ENCODE measurements at places on chromosomes 2 and 18.

GRCh38 chr2:170227507-170227947 lies 49.6 kb downstream of the MYO3B start:
- no peak for DNase-seq

DNA sequence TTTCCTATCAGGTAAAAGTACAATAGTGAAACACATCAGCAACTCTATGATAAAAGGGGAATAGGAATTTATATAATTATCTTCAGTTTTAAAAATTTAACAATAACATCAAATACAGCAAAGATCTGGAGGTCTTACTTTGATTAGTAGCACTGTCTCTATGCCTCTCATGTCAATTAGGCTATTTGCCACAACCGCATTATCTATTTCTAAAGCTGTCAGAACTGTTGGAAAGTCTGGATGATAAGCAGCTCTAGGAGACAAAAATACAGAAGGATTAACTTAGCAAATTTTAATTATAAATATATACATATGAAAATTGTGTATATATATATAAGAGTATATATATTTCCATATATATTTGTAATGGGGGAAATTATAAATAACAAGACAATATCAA lies 45.1 kb downstream of the SMC6 start:
- DNase-seq, result no peak

- DNase-seq, result no peak
These were observed 66.9 kb downstream of the LTBP1 start for GRCh38 chr2:33013684-33014110.

GRCh38 chr2:66428986-66429612 lies 5.8 kb upstream of the MEIS1 start:
- no peak for DNase-seq

DNA sequence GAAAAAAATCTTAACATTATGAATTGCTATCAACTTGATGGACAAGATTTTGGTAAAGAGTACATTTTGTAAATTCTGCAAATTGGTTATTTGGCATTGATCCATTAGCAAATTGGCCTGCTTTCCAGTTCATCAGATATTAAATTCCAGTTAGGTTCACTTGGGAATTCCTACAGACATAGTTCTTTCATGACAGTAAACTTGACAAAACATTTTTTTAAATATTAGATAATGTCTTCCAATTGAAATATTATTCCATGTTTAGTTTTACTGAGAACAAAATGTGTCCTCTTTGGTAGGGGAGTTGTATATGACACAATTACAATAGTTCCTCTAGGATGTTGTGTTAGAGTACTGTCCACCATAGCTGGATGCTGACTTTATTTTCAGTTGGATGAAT lies 141.9 kb downstream of the LCLAT1 start:
- no peak for DNase-seq

- no peak for DNase-seq
These were observed 5.9 kb downstream of the PPP3R1 start for GRCh38 chr2:68246396-68246795.

- DNase-seq, result no peak
These were observed 108.3 kb upstream of the NRP2 start for GRCh38 chr2:205574001-205574400.

DNA sequence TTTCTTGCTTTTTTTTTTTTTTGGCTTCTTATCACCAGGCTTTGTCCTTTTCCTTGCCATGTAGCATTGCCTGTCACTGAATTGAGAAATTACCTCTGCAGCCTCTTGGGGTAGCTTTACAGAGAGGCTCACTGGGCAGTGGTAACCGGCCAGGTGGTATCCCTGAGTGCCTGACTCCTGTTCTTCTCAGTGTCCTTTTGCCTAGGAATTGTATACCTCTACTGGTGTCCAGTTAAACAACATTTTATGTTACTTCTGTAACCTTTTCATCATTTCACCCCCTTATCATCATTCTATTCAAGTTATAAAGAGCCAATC lies 523.9 kb downstream of the BCL11A start:
- DNase-seq, result no peak

DNA sequence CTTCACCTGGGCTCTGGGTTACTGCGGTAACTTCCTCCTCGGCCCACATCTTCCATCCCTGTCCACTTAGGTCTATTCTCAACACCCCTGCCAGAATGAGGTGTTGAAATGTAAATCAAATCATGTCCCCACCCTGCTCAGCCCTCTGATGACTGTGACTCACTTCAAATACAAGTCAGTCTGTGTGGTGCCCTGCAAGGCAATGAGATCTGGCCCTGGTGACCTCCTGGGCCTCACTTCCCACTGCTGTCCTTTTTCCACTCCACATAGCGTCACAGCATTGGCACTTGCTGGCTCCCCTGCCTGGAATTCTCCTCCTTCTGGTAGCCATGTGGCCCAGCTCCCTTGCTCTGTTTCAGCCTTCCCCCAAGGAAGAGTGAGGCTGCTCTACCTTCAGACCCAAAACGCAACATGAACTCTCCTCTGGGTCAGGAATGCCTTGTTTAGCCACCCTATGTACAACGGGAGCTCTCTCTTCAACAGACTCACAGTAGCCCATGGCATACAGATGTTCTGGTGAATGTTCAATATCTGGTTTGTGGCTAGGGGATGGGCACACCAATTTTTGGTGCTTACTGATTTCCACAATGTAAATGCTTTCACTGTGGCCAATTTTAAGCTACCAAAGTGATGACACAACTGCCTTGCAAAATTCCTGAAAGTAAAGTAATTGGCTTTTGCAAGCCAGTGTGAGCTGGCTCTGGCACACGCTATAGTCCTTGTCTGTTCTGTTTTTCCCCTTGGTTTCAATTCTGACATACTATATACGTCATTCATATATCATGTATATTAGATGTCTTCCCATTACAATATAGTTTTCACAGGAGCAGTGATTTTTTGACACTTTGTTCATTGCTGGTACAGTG lies 550.3 kb upstream of the HS6ST1 start:
- DNase-seq, result no peak

DNA sequence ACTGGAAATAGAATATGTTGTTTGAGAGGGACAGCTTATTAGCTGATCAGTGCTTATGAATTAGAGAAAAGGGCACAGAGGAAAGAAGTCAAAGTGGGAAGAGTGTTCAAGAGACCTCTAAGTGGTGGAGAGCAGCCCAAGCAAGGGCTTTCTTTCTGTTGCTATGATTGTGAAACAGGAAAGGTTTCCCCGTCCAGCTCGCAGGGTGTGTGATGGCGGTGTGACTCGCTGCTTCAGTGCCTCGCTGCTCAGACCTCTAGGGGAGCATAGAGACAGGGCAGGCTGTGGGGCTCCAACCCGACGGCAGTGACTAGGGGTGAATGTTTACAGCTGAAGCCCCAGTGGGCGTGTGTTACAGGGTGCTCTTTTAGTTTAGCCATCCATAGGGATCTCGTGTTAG lies 166.5 kb upstream of the COPS8 start:
- no peak for DNase-seq

GRCh38 chr2:53770264-53770663 lies 2.7 kb downstream of the CHAC2 start:
- no peak for DNase-seq

DNA sequence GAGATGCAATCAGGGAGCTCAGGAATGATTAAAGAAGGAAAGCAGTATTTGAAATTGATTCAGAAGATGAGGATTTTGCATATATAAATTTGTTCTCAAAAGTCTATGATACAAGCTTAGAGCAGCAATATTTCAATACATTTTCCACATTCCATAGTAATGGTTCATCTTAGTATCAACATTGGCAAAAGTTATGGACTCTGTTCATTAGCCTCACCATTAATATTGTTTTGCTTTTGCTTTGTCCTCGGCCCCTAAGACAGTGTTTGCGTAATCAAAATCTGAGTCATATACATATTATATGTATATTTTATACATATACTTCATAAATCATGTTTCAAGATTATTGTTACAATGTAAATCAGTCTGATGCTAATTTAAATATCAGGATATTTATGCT lies 176.6 kb downstream of the CNTNAP5 start:
- DNase-seq, result no peak

GRCh38 chr2:96163415-96163767 lies 18.2 kb upstream of the DUSP2 start:
- no peak for DNase-seq

DNA sequence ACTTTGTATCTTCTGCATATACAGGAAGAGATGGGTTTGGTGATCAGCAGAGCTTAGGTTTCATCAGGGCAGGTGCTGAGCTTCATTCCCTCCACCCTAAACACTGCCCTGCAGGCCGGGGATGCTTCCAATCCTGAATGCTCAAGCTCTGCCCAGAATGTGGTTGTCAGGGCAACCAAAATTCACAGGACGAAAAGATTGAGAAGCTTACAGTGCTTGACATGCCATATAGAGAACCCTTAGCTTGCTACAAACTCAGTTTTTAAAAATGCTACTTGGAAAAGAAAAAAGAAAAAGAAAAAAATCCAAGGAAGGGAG lies 65.6 kb downstream of the SH3RF3 start:
- DNase-seq, result no peak

GRCh38 chr2:233816334-233816733 lies 38.0 kb downstream of the HJURP start:
- no peak for DNase-seq

- no peak for DNase-seq
These were observed 8.8 kb downstream of the IMMT start for GRCh38 chr2:86186431-86186830.

GRCh38 chr2:217054791-217055190 lies 194.9 kb upstream of the TNP1 start:
- DNase-seq, result no peak

DNA sequence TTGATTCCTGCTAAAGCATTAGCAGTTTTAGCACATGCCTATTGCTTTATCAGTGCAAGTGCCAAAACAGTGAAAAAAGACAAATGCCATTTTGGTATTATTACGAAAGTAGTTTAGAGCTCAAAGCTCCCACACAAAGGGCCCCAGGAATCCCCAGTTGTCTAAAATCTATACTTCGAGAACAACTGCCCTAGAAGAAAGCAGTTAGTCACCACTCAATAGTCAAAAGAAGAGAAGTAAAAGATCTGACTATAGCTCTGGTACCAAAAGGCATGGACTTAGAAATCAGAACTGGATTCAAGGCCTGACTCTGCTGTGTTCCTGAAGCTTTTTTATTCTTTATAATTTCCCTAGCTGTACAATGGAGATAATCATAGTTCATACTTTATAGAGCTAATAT lies 21.8 kb downstream of the SCN3A start:
- DNase-seq, result no peak

DNA sequence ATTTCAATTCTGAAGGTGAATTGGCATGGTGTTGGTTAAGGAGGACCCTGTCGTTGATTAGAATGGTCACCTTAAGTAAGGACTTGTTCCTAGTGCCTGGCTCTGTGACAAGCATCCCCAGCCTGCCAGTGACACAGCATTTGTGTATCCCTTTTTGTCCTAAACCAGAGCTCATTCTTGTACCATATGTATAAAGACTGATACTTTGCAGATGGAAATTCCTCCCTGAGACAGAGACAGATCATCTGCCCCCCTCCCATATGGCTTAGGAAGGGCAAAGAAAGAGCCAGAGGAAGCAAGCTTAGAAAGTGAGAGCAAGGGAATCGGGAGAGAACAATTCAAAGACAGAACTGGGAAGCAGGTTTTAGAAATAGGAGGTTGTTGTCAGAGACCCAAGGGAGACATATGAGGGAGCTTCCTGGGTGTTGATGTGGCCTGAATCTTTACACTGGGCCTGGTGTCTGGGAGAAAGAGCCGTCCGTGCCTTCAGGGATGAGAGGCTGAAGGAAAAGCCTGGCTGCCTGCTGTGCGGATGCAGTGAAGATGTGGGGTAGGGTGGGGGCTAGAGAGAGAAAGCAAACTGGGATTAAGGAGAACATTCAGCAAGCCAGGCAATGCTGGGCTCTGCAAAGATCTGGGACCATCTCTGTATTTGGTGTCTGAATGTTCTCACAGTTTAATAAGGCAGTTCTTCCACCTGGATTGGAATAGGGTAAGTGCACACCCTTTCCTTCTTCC lies 13.2 kb upstream of the CHRNA1 start:
- DNase-seq, result no peak

DNA sequence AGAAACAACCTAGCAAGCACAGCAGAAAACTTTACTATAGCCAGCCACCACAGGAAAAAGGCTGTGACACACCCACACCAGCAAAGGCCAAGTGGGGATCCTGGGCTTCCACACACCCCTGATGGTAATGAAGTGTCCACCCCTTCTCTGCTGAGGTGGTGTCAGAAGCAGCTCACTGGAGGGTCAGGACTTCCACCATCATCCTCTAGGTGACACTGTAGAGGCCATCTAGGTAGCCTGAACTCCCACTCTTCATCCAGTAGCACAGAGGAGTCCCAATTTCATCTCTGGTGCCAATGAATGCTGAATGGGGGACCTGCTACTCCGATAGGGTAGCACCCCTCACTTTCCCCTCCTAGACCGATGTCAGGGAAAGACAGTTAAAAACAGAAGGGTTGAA lies 1544.4 kb downstream of the LRP1B start:
- no peak for DNase-seq

DNA sequence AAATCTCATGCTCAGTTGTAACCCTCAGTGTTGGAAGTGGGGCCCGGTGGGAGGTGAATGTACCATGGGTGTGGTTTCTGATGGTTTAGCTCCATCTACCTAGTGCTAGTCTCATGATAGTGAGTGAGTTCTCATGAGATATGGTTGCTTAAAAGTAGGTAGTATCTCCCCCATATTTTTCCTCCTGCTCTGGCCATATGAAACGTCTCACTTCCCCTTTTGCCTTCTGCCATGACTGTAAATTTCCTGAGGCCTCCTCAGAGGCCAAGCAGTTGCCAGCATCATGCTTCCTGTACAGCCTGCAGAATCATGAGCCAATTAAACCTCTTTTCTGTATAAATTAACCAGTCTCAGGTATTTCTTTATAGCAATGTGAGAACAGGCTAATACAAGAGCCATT lies 62.8 kb upstream of the RNF152 start:
- no peak for DNase-seq

GRCh38 chr18:35489913-35490490 lies 7.8 kb downstream of the INO80C start:
- DNase-seq, result no peak

DNA sequence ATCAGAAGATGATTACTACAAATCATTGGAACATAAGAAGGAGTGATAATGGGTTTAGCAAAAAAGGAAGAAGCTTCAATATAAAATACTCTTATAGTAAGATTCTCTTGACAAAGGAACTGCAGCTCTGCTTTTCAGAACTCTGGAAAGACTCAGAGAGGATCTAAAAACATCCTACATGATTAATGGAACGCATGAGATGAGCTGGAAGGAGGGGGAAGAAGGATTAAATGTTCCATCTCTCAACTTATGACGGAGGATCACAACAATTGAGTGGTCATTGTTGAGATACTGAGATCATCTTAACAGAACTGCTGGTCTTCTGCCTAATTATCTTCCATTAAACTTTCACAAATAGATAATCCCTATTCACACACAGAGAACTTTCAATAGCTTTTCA lies 267.5 kb upstream of the SLC8A1 start:
- DNase-seq, result no peak
